Fibroblast of lung (primary cell): ENCODE measurements at places on chromosomes 6 and 20. TPM values are rescaled to one million over a fixed set of nuclear protein-coding genes. Genes with fewer than 3 reads are reported as not detected.

LINC00237 gene
- total RNA-seq = not detected in 2 replicates

GRCh38 chr20:41179961-41180360 lies 42.6 kb downstream of the PLCG1 start:
- DNase-seq = no peak

DNA sequence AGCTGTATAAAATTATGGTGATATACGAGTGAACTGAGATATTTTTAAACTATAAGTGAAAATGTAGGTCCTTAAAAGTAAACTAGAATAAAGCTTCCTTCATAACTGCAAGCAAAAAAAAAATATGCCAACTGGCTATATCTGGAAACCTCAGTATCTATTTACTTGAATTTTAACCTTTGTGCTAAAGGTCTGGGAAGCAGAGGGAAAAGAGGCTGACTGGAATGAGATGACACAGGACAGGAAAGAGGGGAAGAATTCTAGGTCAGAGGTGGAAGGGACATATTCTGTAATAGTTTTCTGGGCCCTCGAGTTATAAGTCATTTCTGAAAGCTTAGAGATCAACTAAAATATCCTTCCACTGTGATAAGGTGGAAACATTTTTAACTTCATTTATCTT lies 46.8 kb downstream of the AIG1 start:
- DNase-seq = peak; percentile 4

- no peak for DNase-seq
Measured at GRCh38 chr20:38135651-38136420, 29.2 kb downstream of the TGM2 start.

DNA sequence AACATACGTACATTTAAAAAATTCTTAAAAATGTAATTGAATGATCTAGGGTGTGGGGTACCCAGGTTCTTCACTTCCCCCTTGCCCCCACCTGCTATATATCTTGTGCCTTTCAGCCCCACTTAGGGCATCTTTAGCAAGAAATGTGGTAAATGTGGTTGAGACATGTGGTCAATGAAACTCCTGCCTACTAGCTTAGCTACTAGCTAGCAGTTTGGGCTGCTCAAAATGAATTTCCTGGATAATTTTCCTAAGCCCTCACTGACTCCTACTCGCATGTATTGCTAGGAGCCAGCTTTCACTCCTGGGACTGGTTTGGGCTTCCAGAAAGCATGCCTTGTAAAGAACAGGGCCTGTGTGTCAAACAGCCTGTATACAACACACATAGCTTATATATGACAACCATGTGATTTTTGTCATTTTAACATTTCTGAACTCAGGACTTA lies 257.3 kb downstream of the ATXN1 start:
- no peak for DNase-seq

DNA sequence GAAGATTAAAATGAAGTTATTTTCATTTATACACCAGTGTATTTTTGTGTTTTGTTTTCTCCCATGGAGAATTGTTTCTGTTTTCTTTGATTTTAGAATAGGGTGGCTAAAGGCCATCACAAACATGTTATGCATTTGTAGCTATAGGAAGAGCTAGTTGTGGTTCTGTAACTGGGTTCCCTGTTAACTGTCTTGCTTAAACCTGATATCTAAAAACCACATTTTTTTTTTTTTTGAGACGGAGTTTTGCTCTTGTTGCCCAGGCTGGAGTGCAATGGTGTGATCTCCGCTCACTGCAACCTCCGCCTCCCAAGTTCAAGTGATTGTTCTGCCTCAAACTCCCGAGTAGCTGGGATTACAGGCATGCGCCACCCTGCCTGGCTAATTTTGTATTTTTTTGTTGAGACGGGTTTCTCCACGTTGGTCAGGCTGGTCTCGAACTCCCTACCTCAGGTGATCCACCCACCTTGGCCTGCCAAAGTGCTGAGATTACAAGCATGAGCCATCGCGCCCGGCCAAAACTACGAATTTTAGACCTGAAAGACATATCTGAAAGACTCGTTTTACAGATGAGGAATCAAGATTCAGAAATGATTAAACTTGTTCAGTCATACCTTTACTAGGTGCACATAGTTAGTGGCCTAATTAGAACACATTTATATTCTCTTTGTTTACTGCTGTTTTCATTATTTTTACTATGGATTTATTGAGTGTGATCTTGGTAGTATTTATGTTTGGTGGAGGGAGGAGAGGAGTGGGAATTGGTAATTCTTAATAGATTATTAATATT lies 18.0 kb downstream of the SCAF8 start:
- DNase-seq = no peak

GSTA3 gene
- total RNA-seq = not detected in 2 replicates

- peak; percentile 14 for DNase-seq
Measured at GRCh38 chr20:25077610-25078169, 4.3 kb downstream of the VSX1 start.

- DNase-seq = peak; percentile 27
Measured at GRCh38 chr6:126039284-126039683, 52.9 kb downstream of the TRMT11 start.

- no peak for DNase-seq
Measured at GRCh38 chr20:361561-361960, 14.7 kb downstream of the NRSN2 start.

- no peak for DNase-seq
Measured at GRCh38 chr20:15805154-15805553, 768.1 kb downstream of the KIF16B start.

- peak; percentile 72 for DNase-seq
Measured at GRCh38 chr20:11103866-11104265, 430.1 kb upstream of the JAG1 start.

UBE2V1 gene
- 31.7 and 33.4 TPM in 2 replicates for total RNA-seq

DNA sequence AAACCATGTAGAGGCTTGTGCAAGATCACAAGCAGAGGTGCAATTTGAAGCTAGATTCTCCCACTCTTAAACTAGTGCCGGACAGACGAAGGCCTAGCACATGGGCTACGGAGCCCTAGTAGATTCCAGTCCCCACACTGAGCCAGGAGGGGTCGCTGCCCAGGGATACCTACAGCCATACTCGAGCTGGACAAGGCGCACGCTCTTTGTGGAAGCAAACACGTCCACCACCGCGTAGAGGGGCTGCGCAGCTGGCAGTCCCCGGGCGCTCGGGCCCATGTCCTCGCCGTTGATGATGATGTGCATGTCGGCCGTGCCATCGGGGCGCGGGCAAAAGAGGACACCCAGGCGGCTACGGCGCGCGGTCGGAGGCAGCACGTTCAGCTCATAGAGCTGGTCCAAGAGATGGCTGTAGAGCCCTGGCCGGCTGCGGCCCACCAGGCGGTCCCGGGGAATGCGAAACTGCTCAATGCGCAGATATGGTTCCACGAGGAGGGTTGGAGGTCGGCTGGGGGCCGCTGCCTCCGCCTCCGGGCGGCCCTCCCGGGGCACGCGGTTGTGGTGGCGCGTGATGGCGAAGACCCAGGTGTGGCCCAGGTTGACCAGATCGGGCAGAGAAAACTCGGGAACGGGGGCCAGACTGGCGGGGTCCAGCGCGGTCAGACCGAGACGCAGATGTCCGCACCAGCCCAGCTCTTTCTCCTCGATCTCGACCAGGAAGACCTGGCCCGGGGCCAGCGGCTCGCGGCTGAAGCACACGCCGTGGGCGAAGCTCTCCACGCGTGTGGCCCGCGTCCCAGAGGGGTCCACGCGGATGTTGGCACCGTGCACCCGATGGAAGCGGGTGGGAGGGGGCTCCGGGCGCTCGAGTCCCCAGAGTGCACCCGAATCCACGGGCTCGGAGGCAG lies 677 bp downstream of the NEURL2 start:
- DNase-seq = peak; percentile 81

DNA sequence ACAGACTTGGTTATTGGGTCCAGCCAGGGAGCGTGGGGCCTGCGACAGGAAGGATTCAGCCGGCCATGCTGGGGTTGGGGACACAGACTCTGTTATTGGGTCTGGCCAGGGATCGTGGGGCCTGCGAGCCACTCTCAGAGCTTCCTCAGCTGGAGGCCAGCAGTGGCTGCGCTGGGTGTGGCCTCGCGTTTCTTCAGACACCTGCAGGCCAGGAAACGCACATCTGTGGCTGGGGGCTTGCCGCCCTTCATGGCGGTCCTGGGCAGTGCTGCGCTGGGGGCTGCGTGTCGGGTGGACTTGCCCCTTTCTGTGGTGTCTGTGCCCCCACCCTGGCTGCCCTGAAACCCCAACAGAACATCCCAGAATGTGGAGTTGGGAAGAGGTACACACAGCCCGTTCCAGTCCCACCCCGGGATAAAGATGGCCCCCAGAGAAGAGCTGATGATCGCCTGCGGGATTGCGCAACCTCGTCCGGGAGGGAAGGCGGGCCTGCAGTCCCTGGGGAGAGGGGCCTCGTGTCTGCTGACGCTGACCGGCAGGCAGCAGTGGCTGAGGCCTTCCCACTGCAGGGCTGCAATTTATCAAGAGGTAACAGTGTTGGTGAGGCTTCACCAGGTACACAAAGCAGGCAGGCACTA lies 16.9 kb upstream of the MTG2 start:
- DNase-seq = no peak

CGA gene
- total RNA-seq = not detected in 2 replicates

- no peak for DNase-seq
Measured at GRCh38 chr6:105391705-105392104, 11.2 kb downstream of the PREP start.

RAMACL gene
- total RNA-seq = 2.3 and 5.0 TPM in 2 replicates

GRCh38 chr20:57783196-57783595 lies 73.4 kb upstream of the PMEPA1 start:
- DNase-seq = no peak

GRCh38 chr6:131523988-131524673 lies 48.9 kb upstream of the ARG1 start:
- DNase-seq = no peak

- DNase-seq = no peak
Measured at GRCh38 chr6:43855247-43855646, 85.2 kb downstream of the VEGFA start.

BHLHE23 gene
- total RNA-seq = not detected in 2 replicates

GRCh38 chr6:94349227-94349626 lies 929.9 kb upstream of the EPHA7 start:
- DNase-seq = no peak

DNA sequence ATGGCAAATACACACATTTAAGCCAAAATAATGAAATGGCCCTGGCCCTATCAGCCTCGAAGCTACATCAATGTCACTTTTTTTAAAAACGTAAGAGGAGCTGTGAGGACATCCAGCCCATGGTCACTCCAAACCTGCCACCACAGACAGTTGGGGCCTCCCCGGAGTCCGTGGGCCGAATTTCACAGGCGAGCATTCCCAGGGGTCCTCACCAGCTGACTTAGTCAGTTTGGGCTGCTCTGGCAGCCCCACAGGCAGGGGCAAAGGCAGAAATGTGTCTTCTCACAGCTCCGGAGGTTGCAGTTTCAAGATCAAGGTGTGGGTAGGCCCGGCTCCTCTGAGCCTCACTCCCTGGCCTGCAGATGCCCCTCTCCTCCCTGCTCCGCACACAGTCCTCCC lies 25.8 kb upstream of the CD93 start:
- no peak for DNase-seq

DNA sequence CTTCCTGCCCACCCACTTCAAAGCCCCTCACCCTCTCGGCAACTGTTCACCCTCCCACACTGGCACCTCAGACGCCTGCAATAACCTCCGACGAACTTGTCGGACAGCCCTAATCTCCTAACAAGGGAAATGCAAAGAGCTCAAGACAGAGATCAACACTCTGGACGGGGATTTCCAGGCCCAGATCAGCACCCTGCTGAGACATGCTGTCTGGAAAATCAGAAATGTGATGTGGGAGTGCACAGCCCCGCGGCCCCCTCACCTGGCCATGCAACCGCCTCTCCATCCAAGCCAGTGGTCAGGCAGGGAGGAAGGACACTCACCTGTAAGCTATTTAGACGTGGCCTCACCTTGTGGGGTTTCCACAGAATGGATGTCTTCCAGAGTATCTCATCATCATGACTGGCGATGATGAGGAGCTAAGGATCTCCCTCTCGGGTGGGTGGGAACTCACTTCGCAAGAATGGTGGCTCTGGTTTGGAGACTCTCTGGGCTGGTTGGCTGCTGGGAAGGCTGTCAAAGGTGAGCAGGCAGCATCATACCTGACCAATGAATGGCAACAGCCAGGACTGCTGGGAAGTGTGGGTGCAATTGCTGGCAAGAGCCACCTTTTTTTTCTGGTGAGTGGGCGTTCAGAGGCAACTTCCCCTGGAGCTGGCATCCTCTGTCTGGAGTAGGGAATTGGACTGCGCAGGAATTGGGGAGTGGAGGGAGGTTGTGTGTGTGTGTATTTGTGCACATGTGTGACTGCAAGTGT lies 28.1 kb upstream of the ADTRP start:
- DNase-seq = no peak

PLCB4 gene
- 3.6 and 13.7 TPM in 2 replicates for total RNA-seq

POLR1H gene
- 42.1 and 46.1 TPM in 2 replicates for total RNA-seq
